Neural crest cell (in vitro differentiated cells): ENCODE measurements at places on chromosomes 7 and 10.

DNA sequence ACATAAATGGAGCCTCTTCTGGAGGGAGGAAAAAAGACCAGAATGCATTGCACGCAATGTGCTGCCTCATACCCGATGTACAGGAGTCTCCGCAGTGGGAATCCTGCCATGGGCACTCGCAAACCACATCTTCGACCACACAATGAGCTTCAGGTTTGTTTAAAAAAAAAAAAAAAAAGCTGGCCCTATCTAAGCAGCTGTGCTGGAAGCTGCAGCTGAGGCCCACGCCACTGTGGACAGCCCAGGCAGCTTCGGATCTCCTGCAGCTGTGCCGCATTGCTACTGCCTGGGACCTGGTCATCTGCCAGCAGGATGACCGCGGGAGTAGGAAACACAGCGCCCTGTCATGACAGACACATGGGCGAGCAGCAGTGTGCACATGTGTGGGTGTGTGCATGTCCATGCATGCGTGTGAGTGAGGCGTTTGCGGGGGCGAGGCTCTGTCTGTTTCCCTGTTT is 26.0 kb downstream of the EN2 start:
- H3K27me3 ChIP-seq = peaks cover 6% of the 10 kb centered on the region
- peaks cover 50% of the 10 kb centered on the region for H3K4me1 ChIP-seq
- H3K4me3 ChIP-seq = no peak overlapping the region
- DNase-seq = no peak

- H3K36me3 ChIP-seq = no peaks in the 10 kb centered on the region
- no peak for DNase-seq
- H3K27ac ChIP-seq = no peak overlapping the region
- no peaks in the 10 kb centered on the region for H3K27me3 ChIP-seq
These were observed 579.8 kb downstream of the PARD3 start for GRCh38 chr10:34235164-34235832.

GRCh38 chr10:83915801-83916200 is 223.5 kb upstream of the GHITM start:
- no peak for DNase-seq
- no peak overlapping the region for H3K4me3 ChIP-seq
- no peaks in the 10 kb centered on the region for H3K36me3 ChIP-seq
- peaks cover 10% of the 10 kb centered on the region for H3K4me1 ChIP-seq
- H3K27ac ChIP-seq = no peak overlapping the region

DNA sequence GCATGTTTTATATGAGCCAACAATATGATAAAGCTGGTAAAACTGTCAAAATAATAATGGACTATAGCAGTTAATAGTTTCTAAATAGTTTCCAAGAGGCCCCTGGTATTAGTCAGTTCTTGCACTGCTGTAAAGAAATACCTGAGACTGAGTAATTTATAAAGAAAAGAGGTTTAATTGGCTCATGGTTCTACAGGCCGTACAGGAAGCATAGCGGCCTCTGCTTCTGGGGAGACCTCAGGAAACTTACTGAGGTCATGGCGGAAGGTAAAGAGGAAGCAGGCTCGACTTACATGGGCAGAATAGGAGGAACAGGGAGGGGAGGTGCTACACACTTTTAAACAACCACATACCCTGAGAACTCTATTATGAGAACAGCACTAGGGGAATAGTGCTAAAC is 104.6 kb downstream of the PPP1R9A start:
- no peak overlapping the region for H3K27ac ChIP-seq
- H3K4me3 ChIP-seq = no peak overlapping the region
- H3K4me1 ChIP-seq = no peaks in the 10 kb centered on the region

GRCh38 chr10:118271671-118272070 is 70.5 kb downstream of the FAM204A start:
- H3K27me3 ChIP-seq = peaks cover 20% of the 10 kb centered on the region
- DNase-seq = no peak
- H3K36me3 ChIP-seq = no peaks in the 10 kb centered on the region
- H3K4me1 ChIP-seq = peaks cover 12% of the 10 kb centered on the region
- peak overlapping the region; percentile 39 for H3K27ac ChIP-seq

DNA sequence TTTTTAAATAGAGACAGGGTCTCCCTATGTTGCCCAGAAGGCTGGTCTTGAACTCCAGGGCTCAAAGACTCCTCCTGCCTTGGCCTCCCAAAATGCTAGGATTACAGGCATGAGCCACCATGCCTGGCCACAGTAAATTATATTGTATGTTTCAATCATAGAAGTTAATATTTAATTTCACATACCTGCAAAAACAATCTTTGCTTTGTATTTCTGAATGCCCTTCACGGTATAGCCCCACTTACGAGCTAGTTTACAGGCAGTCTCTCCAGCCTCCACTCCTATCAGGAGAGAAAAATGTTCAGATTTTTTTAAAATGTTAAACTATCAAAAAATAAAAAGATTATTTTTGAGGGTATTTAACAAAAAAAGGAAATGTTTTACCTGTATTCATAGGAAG is 10.4 kb downstream of the OAT start:
- H3K27ac ChIP-seq = no peak overlapping the region
- no peaks in the 10 kb centered on the region for H3K27me3 ChIP-seq
- no peak for DNase-seq

GRCh38 chr10:68334672-68335467 is 2.1 kb upstream of the PBLD start:
- peak overlapping the region; percentile 89 for H3K27ac ChIP-seq
- DNase-seq = no peak
- peaks cover 8% of the 10 kb centered on the region for H3K27me3 ChIP-seq
- H3K4me1 ChIP-seq = peaks cover 55% of the 10 kb centered on the region

GRCh38 chr7:150857276-150858055 is 5.1 kb downstream of the AOC1 start:
- H3K36me3 ChIP-seq = no peaks in the 10 kb centered on the region
- H3K27ac ChIP-seq = no peak overlapping the region
- H3K4me1 ChIP-seq = no peaks in the 10 kb centered on the region
- H3K4me3 ChIP-seq = no peak overlapping the region

- peaks cover 4% of the 10 kb centered on the region for H3K27me3 ChIP-seq
- peaks cover 9% of the 10 kb centered on the region for H3K4me1 ChIP-seq
- no peak for DNase-seq
- no peak overlapping the region for H3K27ac ChIP-seq
- H3K4me3 ChIP-seq = no peak overlapping the region
These were observed 134.6 kb downstream of the FRMD4A start for GRCh38 chr10:14196113-14196512.
